ENCODE measurements at places on chromosomes 6 and 20.

- DNase-seq, result no peak
Measured at GRCh38 chr6:136923954-136924673, 2.0 kb downstream of the SLC35D3 start.

DNA sequence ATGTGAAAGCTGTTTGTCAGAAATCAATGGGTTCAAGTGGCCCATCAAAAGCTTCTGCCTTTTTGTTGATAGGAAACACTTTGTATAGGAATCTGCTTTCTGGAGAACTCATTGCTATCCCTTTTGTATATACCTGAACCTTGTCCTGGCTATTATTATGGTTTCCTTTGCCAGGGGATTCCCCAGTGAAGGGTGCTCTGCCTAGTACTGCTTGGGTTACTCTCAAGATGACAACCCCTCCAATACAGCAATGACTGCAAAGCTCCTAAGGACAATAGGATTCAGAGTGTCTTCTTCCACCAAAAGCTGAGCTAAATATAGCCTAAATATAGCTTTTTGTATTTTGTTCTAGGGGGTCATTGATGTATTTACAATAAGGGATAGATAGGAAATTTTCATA lies 54.0 kb upstream of the PTPRK start:
- DNase-seq, result no peak

GRCh38 chr20:50594231-50594590 lies 84.0 kb downstream of the PTPN1 start:
- DNase-seq, result no peak

GRCh38 chr6:135631821-135632220 lies 134.3 kb upstream of the AHI1 start:
- no peak for DNase-seq

- DNase-seq, result no peak
Measured at GRCh38 chr20:39109933-39110818, 148.0 kb downstream of the DHX35 start.

DNA sequence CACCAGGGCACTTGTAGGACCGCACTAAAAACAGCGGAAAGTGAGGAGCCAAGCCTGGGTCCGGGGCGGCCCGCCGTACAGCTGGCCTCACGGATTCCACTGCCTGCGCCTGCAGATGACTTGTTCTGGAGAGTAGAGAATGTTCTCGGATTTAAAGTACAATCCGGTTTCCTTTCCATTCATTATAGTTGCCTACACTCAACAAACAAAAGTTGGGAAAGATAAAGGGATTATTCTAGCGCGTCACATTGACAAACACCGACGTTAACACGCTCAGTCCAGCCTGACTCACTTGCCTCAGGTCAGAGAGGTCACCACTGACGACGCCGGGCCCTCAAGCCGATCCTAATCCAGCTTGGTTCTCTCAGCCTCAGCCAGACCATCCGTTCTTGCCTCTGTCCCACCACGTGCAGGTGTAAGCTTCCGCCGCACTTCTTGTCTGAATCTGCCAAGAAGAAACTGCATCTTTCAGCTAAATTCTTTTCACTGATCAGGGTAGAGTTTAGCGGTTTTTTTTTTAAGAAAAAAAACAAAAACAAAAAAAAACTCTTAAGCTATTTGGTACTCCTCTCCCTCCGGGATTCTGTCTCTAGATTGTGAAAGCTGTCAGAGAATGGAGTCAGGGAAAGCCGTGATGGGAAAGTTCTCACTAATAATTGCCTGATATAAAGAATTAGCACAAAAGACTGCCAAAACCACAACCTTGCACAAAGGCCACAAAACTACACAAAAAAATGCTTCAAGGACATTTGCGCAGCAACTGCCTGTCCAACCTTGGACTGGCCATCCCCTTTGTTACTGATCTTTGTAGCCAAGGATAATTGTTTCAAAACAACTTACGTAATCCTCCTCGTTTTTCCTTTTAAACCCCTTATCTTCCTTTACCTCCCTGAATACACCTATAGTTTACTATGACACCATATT lies 1.1 kb upstream of the PHF10 start:
- peak; percentile 91 for DNase-seq

GRCh38 chr6:125201961-125202729 lies 48.6 kb downstream of the TPD52L1 start:
- peak; percentile 84 for DNase-seq

DNA sequence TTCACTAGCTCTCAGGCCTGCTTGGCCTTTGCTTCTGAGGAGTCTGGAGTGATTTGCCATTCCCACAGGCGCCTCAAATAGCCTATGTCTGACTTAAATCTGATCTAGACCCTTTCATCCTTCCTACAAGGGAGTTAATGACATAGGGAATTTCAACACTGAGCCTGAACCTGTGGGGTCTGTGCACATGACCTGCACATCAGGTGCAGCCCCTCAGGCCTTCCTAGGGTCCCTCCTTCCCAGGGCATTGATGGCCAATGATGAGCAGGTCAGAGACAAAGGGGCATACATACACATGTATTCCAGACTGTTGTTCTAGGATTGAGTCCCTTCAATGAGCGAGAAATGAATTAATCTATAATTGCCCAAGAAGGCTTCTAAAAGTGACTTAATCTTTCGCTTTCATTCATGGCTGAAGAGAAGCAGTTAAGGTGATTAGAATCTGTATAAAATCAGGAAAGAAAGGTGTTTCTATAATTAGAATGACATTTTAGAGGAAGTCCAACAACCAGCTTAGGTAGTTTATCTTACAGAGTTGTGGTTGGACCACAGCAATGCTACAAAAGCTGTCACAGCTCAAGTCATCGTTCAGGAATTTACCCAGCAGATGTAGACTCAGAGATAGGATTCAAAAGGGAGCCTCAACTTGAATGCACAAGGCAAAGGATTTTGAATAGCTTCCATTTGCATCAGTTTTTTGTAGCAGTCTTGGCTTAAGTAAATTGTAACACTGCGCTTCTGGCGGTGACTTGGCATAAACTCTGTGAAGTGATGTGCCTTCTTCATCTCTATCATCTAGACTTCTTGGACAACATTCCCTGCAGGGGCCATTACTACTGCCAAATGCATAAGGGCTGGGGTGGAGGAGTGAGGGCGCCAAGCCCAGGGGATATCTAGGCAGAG lies 27.0 kb upstream of the TBC1D7 start:
- no peak for DNase-seq

DNA sequence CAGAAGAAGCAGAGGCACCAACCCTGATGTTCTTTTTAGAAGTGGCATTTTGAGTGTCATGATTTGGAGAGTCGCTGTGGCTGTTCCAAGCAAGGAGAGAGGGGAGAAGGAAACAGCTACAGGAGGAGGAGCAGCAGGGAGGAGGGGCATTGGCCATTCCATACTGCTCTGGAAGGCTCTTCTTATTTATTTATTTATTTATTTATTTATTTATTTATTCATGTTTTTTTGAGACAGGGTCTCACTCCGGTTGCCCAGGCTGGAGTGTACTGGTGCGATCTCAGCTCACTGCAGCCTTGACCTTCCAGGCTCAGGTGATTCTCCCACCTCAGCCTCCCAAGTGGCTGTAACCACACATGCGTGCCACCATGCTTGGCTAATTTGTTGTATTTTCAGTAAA lies 178.3 kb upstream of the PROKR2 start:
- no peak for DNase-seq

- peak; percentile 88 for DNase-seq
Measured at GRCh38 chr6:170290296-170291128, at the start of gene DLL1. DLL1 (minus strand) TSS chr6:170291078; CDS start chr6:170290139, 939 bp downstream.

GRCh38 chr6:158622545-158623190 lies 21.9 kb downstream of the DYNLT1 start:
- DNase-seq, result no peak

- DNase-seq, result no peak
Measured at GRCh38 chr6:9405369-9405768, 970.0 kb upstream of the SLC35B3 start.

DNA sequence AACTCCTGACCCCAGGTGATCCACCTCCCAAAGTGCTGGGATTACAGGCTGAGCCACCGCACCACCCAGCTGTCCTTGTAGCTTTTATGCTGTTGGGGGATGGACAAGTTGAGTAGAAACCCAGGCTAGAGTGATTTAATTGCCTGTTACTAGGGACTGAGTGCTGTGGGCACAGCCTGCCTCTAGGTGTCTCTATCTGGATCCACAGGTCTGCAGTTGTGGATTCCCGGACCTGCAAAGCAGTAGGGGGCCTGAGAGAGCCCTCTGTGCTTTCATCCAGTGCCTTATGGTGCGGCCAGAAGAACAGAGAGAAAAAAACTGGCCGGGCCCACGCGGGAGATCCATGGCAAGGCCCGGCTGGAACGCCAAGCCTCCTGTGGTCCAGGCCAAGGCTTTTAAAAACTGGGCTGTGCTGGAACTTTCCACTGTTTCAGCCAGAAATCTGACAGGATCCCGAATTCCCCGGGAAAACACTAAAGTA lies 5.2 kb downstream of the SIRPA start:
- peak; percentile 88 for DNase-seq

DNA sequence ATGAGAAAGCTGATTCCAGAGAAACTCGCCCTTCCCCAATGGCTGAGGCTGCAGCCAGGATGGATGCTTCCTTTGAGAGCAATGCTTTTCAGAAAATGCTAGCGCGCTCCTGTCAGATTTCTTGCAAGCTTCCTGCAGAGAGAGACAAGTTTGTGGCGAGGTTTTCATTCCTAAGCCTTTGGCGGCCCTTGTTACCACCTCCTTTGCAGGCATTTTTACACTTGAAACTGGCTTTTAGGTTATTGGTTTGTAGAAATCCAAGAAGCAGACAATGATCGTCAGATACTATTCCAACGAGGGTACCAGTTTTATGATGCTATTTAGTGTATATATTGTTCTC lies 1.1 kb downstream of the FNDC1 start:
- DNase-seq, result no peak

- no peak for DNase-seq
Measured at GRCh38 chr6:2155206-2155605, 90.2 kb downstream of the GMDS start.

- no peak for DNase-seq
Measured at GRCh38 chr6:139099984-139100383, 34.9 kb upstream of the HECA start.

DNA sequence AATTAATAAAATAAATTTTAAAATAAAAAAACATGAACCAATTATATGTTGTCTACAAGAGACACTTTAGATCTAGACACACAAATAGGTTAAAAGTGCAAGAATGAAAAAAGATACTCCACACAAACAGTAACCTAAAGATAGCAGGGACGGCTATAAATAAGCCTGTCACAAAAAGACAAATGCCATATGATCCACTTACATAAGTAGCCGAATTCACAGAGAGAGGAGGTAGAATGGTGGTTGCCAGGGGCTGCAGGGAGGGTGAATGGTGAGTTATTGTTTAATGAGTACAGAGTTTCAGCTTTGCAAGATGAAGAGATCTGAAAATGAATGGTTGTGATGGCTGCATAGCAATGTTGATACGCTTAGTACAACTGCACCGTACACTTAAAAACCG lies 32.7 kb downstream of the KATNA1 start:
- no peak for DNase-seq

DNA sequence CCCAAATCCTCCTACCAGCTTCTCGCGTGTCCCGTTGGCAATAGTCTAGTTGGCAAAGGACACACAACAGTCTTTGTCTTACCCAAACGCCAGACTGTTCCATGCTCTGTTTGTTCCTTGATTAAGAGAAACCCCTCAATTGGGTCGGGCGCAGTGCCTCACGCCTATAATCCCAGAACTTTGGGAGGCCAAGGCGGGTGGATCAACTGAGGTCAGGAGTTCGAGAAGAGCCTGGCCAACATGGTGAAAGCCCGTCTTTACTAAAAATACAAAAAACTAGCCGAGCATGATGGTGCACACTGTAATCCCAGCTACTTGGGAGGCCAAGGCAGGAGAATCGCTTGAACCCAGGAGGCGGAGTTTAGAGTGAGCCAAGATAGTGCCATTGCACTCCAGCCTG lies 153.7 kb downstream of the GRM4 start:
- DNase-seq, result peak; percentile 29

- no peak for DNase-seq
Measured at GRCh38 chr20:32527052-32527446, 58.1 kb downstream of the NOL4L start.

DNA sequence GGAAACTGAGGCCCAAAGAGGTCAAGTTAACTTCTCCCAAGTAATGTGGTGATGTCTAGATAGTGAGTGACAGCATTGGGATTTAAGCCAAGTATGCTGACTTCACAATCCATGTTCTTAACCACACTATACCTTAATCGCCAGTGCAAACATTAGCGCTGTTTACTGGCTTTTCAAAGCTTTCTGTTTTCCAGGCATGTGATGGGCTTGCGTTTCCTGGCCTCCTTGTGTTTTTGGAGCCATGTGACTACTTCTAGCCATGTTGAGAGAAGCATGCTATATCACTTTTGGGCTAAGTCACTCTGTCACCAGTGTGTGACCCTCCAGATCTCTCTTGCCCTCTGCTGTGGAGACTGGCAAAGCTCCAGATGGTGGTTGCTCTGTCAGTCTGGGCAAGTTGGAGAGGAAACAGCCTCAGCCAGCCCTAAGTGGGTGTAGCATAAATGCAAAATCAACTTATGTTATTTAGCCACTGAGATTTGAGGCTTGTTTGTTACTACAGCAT lies 76.9 kb downstream of the ANKRD6 start:
- no peak for DNase-seq

DNA sequence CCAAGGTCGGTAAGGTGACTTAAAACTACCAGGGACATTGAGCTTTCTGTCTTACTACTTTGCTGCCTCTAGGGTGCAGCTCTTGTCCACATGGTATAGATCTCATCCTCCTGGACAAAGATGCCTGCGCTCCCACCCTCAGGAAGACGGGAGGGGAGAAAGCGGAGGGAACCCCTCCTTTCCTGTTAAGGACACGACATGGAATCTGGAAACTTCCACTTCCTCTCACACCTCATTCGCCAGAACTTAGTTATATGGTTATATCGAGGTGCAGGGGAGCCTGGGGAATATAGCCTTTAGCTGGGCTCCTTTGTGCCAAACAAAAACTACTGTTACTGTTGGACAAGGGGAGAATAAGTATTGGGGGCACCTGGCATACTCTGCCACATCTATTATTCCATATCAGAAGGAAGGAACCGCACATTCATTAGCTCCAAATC lies 224.3 kb upstream of the TSHZ2 start:
- no peak for DNase-seq

DNA sequence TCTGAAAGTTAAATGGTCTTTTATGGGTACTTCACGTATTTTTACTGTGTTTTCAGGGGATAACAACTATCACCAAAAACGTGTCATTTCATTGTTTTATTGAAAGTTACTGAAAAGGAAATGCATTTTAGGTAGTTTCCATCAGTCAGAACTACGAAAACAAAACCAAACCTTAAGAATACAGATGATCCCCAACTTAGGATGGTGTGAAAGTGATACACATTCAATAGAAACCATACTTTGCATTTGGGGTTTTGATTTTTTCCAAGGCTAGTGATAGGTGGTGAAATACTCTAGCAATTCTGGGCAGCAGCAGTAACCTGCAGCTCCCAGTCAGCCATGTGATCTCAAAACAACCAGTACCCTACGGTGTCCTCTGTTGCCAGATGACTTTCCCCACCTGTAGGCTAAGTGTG lies 25.9 kb upstream of the EFHC1 start:
- DNase-seq, result no peak

All from posterior vena cava (tissue), 2 donors.